ENCODE measurements at places on chromosomes 6 and 20.

DNA sequence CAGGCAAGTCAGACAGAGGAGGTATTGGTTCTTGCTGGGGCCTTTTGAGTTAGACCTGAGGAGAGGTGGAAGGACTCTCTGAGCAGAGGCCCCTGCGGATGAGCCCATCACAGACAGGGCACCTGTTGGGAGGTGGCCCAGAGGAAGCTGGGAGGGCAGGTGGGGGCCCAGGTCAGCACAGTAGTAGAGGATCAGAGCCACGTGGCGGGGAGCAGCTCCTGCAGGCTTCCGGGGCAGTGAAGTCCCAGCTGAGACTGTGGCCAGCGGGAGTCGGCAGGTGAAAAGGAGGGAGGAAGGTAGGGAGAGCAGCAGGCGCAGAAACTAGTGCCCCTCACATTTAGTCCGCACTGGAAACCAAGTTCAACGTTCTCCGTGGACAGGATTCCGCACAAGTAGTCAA is 61.8 kb downstream of the RSPH3 start:
- no peak for DNase-seq

DNA sequence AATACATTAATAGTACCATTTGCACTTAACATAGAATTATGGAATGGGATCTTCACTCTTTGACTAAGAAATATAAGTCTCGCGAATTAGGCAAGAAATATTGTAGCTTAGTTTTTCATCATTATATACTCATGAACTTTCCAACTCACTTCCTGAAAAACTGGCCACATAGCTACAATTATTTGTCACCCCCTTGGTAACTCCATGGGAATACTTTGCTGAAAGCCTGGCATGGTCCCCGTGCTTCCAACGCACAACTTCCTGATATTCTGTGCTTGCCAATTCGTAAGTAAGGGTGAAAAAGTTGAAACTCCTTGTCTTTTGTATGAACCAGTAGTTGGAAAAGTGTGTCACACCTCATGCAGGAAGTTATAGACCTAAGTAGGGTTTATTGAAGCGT is 23.7 kb upstream of the HLA-DQA1 start:
- DNase-seq: no peak

DNA sequence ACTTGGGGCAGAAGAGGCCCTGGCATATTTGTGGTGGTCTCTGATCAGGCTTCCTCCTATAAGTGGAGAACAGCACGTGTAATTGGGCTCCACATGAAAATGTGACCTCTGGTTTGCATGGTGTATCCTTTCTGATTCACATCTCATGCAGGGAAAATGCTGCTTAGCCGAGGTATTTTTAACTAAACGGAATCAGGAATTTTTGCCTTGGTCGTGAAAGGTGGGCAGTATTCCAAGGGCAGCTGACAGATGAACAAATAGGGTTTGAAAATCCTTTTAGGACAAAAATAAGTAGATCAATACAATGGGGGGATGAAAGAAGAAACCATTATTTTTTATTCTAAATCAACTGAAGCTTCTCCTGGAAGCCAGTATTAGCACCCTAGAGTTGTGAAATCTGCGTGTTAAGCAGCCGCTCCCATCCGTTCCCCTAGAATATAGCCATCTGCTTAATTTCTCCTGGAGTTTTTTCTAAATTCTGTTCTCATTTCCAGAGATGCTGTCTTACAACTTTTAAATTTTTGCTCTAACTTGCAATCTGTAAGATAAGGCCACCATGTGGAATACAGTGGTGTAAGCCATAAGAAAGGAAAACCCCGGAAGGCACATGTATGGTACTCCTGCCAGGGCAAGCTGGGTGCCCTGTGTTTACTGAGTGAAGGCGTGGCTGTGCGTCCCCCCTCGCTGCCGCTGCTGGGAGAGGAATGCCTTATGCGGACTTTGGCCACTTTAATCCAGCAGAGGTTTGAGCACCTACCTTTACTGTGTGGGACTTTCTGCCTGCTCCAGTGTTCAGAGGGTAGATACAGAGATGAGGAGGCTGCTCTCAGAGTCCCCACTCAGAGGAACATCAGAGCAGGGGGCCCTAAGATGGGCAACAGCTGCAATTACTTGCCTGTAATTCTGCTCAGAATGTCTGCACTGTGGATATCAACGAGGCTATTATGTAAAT is 52.4 kb downstream of the SYNJ2 start:
- DNase-seq: no peak

GRCh38 chr6:52577778-52578463 is 1.1 kb upstream of the TRAM2 start:
- DNase-seq: no peak

DNA sequence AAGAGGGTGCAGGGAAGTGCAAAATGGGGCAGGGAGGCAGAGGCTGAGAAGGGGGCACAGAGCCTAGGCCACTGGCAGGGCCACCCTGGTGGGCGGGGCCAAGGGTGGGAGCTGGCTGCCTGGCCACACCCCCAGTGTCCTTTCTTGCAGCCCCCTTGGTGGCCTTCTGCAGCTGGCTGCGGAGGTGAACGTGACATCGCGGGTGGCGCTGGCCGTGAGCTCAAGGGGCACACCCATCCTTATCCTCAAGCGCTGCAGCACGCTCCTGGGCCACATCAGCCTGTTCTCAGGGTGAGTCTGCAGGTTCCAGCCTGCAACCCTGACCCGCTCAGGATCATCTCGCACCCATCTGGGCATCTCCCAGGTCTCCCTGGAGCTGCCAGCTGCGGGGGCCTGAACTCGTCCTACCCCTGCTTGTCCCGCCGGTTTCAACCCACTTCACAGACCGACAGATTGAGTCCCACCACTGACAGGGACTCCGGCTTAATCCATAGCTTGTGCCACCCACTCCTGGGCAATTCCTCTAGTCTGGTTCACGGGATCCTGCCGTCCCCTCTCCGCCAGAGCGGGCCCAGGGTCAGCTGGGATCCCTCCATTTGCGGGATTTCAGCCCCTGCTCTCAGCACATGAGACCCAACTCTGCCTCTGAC is 6.2 kb downstream of the BPIFB3 start:
- no peak for DNase-seq

DNA sequence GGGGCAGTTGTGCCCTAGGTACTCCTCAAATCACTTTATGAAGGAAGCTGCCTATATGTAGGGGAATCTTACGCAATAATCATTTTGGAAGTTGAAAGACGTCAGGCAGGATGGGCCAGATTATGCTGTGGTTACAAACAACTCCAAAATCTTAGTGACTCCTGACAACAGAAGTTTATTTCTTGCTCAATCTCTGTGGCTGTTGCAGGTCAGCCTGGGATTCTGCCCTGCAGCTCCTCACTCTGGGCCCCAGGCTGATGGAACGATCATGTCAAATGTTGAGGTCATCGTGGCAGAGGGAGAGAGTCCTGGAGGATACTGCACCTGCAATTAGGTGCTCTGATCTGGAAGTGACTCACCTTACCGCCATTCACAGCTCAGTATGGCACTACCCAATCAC is 88.4 kb downstream of the ZDHHC14 start:
- no peak for DNase-seq

GRCh38 chr6:16727996-16728395 is 33.3 kb downstream of the ATXN1 start:
- no peak for DNase-seq

- no peak for DNase-seq
Measured at GRCh38 chr6:73139681-73140383, 85.5 kb downstream of the KHDC1L start.

DNA sequence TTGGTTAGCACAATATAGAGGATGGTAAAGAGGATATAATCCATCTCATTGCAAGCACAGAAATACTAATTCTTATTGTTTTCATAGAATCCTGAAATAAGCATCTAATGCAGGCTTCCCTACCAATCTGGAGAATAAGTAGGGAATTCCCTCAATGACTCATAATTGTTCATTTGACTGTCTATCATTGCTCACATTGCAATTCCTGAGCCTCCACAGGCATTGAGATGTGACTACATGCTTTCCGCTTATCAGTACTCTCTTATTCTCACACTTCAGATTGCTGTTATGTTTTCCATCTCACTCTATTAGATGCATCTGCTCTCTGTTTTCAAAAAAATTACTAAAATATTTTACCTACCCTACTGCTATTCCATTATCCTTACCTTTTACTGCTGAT is 216.2 kb upstream of the PRSS16 start:
- no peak for DNase-seq

GRCh38 chr6:79079561-79080041 is 1.5 kb upstream of the PHIP start:
- no peak for DNase-seq

GRCh38 chr20:3229798-3230197 is 9.2 kb downstream of the SLC4A11 start:
- no peak for DNase-seq

- DNase-seq: no peak
Measured at GRCh38 chr6:36917541-36918193, 31.9 kb downstream of the C6orf89 start.

GRCh38 chr6:137552809-137553208 is 58.6 kb upstream of the OLIG3 start:
- no peak for DNase-seq

DNA sequence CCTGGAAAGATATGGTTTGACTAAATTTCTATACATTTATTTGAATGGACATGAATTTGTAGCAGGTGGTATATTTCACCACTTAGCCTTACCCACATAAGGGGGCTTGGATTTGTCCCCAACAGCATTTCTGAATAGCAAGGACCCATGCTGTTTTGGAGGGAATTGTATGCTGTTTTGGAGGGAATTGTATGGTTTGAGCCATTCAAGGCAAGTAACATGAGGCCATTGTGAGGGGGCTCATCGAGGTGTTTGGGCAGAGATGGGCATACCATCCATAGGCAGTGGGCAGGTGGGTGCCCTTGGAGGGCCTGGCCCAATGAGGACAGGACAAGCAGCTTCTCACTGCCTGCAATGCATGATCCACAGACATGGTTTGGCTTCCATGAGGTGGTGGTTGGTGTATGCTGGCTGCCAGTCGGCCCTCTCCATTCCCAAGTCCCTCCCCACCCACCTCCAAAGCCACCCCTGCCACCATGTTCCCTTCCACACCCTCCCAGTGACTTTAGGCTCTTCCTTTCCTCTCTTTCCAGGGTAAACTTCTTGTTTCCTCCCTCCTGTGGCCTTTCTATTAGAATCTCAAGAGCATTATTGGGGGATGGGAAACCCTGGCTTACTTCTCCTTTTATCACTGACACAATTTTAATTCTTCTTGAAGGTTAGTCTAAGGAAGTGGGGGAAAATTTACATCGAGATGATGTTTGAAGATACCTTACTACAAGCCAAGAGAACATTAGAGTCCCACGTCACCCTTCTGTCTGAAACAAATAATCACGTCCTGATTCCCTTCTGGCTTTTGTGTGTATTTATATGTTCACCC is 13.2 kb upstream of the PXDC1 start:
- no peak for DNase-seq

- no peak for DNase-seq
Measured at GRCh38 chr6:100304575-100304974, 160.1 kb downstream of the SIM1 start.

DNA sequence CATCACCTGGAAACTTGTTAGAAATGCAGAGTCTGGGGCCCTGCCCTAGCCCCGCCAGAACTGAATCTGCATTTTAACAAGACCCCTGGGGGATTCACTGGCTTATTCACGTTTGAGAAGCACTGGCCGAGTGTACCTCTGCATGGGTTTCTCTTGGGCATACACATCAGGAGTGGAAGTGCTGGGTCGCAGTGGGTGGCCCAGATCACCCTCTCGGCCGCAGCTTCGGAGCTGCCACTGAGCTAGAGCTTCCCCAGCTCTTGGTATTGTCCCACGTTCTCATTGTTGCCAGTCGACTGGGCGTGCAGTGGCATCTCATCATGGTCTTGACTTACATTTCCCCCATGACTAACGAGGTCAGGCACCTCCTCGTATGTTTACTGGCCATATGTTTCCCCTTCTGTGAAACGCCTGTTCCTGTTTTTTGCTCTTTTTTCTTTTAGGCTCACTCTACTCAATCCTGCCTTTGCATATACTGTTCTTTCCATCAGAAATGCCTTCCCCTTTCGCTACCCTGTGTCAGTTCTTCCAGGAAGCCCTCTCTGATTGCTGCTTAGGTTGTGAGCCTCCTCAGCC is 3.0 kb upstream of the DLGAP4 start:
- DNase-seq: peak; percentile 12

DNA sequence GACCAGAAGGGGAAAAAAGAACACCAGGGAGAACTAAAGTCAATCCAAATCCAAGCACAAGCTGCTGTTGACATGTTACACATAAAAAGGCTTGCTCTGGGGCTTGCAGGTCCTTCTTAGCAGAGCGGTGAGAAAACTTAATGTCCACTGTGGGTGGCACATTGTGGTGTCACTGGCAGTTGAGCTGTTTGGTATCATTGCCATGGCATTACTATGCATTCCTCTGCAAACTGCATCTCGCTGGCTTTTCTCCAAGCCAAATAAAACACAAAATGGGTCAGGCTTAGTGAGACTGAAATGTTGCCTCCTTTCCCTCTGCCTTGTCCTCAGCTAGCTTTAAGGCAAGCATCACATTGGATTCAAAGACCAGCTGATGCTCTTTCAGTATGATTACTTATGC is 40.9 kb downstream of the LY86 start:
- DNase-seq: no peak

- DNase-seq: no peak
Measured at GRCh38 chr6:118771253-118771652, 119.9 kb upstream of the CEP85L start.

- peak; percentile 73 for DNase-seq
Measured at GRCh38 chr6:155171747-155172449, 91.9 kb upstream of the CLDN20 start.

- DNase-seq: no peak
Measured at GRCh38 chr6:22765015-22765414, 195.6 kb downstream of the HDGFL1 start.

DNA sequence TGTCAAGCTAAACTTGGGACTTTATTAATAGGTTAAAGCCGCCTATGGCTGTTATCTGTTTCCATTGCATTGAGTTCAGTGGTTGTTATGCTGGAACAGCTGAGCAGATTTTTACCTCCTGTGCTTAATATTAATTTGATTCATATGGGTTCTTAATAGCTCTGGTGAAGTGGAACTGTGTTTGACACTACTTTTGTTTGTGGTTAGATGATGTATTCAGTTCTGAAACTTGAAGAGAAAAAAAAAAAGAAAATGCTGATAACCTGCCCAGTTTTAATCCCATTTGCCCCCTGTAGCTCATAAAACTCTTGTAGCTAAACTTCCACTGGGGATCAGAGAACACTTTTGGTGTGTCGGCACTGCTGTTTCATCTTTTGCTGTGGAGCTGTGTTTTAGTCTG is 117.8 kb downstream of the ZDHHC14 start:
- DNase-seq: no peak

DNA sequence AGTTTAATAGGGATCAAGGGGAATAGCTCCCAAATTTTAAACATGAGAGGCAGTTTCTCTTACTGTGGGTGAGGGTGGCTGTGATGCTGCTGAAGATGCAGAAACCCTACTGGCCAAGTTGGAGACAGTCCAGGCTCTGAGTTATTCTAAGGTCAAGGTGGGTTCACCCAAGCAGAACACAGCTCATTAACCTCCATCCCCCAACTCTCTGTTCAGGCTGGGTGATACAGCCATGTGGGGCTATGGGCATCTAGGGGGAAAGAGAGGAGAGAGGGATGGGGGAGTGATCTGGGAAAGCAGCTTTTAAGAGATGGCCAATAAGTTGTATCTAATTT is 18.9 kb upstream of the TRAM2 start:
- no peak for DNase-seq

Data from DMS 273 treated with DMSO at 0.1 percent for 48 hours (cell line).